ENCODE measurements at places on chromosomes 6 and 20. TPM values are rescaled to one million over a fixed set of nuclear protein-coding genes. Genes with fewer than 3 reads are reported as not detected.

DNA sequence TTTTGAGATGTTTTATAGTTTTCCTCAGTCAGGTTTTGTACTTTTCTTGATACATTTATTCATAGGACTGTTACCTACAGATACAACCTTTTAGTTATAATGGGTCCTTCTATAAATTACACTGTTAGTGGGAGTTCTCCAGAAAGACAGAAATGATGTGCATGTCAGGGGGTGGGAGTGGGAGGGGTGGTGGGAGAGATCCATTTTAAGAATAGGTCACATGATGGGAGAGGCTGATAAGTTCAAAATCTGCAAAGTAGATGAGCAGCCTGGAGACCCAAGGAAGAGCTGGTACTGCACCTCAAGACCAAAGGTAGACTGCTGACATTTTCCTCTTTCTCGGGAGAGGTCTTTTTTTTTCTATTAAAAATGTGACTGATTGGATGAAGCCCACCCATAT is 408.0 kb upstream of the GJE1 start:
- no peak for DNase-seq

GRCh38 chr6:3841066-3841454 is 8.1 kb upstream of the FAM50B start:
- no peak for DNase-seq

Gene VWA7
- 0.47 TPM for polyA plus RNA-seq

Gene DEFB132
- polyA plus RNA-seq, result not detected
